GM23338 (cell line): ENCODE measurements at places on chromosomes 2 and 18. TPM values are rescaled to one million over a fixed set of nuclear protein-coding genes. Genes with fewer than 3 reads are reported as not detected.

Gene BUB1
- total RNA-seq = 178 and 184 TPM in 2 replicates

GRCh38 chr18:64436111-64436510 is 287.2 kb upstream of the LINC00305 start:
- DNase-seq = no peak

DNA sequence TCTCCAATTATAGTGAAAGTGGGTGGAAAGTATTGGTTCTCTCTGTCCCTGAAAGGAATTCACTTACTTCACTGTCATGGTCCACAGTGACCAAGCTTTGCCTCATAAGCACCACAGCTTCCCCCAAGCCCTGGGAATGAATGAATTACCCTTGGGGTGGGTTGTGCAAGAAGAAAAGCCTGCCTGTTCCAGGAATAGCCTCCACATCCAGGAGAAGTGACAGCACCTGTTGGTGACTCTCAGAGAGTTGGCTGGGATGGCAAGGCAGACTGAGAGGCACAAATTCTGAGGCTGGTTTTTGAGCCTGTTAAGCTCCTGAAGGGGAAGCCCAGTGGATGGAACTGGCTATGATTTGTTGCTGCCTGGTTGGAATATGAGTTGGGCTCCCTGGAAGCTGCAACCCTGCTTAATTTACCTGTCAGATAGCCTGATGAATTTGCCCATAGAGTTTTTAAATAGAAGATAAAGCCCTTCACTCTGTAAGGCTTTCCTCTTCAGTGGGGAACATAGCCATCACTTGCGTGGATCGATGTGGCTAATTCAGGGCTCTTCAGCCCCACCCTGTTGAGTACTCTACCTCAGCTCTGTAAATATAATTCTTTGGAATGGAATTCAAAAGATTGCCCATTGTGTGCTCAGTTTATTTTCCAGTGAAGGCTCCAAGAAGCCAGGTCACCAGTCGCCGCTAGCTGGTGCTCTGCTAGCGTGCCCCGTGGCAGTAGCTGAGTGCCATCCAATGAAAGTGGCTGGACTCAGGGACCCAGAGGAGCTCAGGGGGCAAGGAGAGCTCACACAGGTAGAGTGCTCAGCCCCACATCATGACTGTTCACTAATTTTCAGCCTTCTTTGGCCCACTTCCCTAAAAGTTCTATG is 479.3 kb downstream of the IRS1 start:
- DNase-seq = no peak

- no peak for DNase-seq
Observed at GRCh38 chr2:31166925-31167324, 28.7 kb upstream of the GALNT14 start.
